ENCODE measurements at places on chromosomes 5 and 9.

- DNase-seq = no peak
These were observed 99.0 kb downstream of the TRIM36 start for GRCh38 chr5:115070737-115071136.

DNA sequence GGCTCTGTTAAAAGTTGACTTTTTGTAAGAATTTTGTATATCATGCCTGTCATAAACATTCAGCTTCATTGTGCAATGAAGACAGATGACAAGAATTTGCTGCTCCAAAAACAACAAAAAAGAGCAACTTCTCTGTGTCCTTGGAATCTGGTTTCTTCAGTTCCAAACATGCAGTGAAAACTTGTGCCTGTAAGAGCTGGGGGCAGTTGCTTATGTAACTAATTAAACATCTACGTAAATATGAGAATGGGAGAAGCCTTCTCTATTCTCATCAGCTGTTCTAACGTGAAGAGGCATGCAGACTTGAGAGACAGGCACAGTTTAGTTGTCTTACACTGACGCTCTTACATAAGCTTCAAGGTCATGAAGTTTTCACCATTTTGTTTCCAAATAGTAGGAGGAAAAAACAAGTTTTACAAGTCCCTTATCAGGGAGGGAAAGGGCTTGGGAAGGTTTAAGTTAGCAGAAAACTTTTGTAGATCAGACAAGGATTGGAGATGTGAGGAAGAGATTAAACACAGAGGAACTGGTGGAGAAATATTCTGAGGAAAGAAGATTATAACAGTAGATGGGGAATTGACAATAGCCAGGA lies 170.4 kb downstream of the RFK start:
- no peak for DNase-seq

- no peak for DNase-seq
These were observed 79.3 kb upstream of the ZNF618 start for GRCh38 chr9:113796646-113797426.

GRCh38 chr9:88775559-88775958 lies 215.7 kb upstream of the S1PR3 start:
- DNase-seq = no peak

DNA sequence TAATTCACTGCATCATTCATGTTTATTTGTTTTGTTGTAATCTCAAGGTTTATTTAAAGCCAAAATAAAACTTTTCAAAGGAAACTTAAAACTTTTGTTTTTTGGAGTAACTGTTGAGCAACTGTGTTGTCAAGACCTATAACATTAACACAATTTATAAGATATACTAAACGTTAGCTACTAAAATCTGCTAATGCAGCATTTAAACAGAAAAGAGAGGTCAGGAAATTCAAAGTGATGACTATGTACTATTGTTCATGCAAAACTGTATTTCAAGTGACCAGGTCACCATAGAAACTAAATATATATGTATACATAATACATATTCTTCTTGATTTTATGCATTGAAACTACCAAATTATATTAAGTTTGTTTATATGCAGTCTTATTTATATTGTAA lies 1740.9 kb downstream of the EFNA5 start:
- no peak for DNase-seq

DNA sequence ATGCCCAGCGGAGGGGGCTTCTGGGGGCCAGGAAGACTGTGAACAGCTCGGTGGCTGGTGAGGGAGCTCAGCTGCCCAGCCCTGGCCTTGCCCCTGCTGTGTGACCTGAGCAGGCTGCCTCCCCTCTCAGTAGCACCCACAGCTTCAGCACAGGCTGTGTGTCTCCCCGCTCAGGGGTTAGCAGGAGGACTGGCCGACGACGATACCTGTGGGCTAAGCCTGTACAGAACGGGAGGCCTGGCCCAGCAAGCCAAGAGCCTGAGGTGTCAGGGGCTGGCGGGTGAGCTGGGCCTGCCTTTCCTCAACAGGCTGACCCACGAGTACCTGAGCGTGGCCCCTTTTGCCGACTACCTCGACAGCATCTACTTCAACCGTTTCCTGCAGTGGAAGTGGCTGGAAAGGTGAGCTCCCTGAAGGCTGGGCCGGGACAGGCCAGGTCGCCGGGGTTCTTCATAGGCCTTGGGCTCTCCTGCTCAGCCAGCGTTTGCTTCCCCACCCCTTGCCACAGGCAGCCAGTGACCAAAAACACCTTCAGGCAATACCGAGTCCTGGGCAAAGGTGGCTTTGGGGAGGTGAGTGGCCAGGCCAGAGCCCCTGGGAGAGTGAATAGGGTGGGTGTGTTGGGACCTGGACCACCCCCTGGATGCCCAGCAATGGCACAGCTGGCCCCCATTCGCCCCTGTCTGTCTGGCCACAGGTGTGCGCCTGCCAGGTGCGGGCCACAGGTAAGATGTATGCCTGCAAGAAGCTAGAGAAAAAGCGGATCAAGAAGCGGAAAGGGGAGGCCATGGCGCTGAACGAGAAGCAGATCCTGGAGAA lies 6.6 kb downstream of the GRK6 start:
- DNase-seq = no peak

GRCh38 chr9:86486891-86487837 lies 133.0 kb upstream of the TUT7 start:
- no peak for DNase-seq

GRCh38 chr5:140116716-140117115 lies 2.8 kb downstream of the PURA start:
- no peak for DNase-seq

- DNase-seq = no peak
These were observed 253.7 kb downstream of the EPB41L4A start for GRCh38 chr5:112165399-112165798.

DNA sequence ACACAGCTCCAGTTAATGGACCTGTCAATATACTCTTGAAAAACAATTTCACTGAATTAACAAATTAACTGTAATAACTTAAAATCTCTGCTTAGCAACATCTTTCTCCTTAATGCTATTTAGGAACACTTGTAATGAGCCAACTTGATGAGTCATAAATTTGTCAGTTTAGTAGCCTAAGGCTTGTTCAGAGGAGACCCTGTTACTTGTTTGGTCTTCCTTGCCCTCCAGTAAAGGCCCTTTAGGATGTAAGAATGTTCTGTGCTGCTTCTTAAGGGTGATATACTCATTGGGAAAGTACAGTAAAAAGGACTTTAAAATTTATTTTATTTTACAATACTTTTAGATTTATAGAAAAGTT lies 11.4 kb upstream of the MATR3 start:
- DNase-seq = no peak

- DNase-seq = no peak
These were observed 7.7 kb upstream of the OCLN start for GRCh38 chr5:69484891-69485290.

DNA sequence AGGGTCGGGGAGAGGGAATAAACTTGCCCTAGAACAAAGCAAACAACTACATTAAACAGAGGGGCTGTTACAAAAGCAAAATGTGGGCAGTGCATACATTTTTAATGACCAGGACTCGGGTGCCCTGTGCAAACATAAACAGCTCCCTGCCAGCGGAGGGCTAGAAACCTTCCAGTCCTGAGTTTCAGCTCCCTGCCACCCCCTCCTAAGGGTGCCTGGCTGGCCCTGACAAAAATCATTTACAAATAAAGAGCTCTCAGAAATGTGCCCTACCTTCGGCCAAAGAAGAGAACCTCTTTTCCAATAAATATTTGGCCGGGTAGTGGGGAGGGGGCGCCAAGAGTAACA lies 29.5 kb downstream of the FOXD1 start:
- DNase-seq = no peak

- no peak for DNase-seq
These were observed 29.0 kb upstream of the CCNJL start for GRCh38 chr5:160341309-160341870.

DNA sequence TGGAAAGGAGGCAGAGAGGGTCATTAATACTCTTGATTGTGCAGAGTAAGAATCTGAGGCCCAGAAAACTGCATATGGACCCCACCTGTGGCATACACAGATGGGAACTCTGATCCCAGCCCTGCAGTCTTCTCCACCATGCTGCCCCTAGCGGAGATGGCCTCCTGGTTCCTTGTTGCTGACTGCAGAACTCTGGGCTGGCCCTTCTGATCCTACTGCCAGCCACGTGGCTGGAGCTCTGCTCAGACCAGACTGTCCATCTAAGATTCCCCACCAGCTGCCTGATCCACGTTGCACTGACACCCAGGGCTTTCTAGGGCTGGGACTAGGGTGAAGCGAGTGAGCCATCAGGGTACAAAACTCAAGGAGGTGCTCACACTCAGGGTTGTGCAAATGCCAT lies 245.7 kb upstream of the NR4A3 start:
- no peak for DNase-seq

GRCh38 chr9:112130347-112130746 lies 44.8 kb downstream of the SUSD1 start:
- DNase-seq = no peak

DNA sequence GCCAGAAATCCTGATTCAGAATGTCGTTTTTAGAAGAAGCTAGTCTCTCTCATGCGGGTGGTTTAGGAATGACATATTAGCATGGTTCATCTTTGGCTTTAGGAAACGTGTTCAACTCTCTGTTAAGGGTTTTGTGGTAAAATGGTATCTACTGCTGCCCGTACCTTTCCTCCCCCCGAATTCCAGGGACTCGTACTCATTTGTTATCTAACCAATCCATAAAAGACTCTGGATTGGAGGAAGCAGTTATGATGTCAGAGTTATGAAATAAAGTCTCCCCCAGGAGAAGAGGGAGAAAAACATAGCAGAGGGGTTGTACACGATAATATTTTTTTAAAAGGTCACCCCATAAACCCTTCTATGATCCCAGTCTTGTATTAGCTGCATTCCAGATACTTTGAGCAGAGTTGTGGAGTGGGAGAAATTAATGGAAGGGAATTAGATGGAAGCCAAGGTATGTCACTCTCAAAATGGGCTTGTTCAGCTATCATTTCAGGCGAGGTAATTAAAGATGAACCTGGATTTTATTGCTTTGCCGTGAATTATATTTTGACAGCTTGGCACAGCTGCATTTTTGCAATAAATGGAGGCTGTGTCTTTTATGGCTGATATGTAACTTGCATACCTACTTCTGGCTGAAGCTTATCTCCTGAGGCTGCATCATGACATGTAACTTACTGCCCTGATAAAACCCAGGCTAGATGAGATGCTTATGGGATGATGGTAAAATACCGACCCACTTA lies 31.3 kb downstream of the RAI14 start:
- no peak for DNase-seq

DNA sequence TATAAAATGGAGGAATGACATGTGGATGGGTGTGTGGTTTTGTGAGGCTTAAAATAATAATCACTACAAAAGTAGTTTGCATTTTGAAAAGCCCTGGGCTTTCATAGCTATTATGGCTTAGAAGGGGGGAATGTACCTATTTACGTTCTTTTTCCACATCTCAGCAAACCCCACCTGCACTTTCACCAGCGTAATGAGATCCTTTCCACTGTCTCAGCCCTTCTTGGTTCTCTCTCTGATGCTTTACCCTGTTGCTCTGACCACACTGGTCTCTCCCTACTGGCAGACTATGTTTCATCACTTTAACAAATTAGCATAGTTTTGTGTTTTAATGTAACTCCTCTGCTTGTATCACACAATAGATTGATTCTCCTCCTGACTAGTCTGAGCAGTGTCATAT lies 234.6 kb downstream of the DMRT2 start:
- no peak for DNase-seq

- DNase-seq = no peak
These were observed 102.0 kb upstream of the ADAMTS19 start for GRCh38 chr5:129358069-129358468.

DNA sequence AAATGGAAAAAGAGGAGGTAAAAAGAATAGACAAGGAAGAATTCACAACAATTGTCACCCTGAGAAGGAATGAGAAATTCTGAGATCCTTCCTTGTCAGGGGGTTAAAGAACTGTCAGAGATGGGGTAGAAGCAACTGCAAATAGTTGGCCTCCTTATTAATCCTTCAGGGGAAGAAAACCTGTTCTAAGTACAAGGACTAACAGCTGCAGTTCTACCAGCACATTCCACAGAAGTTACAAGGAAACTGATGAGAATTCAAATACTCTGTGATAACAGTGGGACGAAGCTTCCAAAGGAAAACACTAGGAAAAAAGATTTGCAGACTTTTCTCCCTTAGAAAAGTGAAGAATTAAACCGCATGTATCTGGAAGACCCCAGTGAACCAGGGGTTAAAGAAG lies 93.7 kb downstream of the OR2K2 start:
- no peak for DNase-seq

DNA sequence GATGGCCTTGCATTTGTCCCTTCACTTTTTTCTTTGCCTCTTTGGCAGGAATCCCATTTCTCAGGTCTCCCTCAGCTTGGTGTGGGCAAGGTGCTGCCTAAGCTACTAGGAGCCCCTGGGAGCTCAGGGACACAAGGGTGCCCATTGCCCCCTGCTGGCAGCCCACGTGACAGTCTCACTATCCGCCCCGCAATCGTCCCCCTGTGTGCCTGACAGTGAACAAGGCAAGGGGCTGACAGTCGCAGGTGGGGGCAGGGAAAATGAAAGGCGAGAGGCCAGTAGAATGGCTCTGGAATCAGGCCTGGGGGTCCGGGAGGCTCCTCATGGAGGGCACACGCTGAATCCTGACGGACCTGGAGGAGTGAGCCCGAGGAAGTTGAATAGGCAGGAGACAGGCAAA lies 2.0 kb upstream of the PCDH12 start:
- no peak for DNase-seq

DNA sequence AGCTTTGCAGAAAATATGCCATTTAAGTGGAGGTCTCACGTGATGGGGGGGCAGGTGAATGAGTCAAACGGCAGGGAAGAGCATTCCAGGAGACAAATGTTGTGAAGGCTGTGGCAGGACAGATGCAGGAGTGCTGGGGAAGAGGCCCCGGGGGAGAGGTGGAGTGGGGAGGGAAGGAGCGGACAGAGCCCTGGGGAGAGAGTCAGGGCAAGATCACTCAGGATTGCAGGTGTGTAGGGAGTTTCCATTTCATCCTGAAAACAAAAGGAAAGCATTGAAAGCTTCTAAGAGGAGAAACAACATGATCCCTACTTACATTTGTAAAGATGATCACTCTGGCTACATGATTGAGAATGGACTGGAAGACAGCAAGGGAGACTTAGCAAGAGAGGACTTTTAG lies 323.3 kb downstream of the ASTN2 start:
- no peak for DNase-seq

DNA sequence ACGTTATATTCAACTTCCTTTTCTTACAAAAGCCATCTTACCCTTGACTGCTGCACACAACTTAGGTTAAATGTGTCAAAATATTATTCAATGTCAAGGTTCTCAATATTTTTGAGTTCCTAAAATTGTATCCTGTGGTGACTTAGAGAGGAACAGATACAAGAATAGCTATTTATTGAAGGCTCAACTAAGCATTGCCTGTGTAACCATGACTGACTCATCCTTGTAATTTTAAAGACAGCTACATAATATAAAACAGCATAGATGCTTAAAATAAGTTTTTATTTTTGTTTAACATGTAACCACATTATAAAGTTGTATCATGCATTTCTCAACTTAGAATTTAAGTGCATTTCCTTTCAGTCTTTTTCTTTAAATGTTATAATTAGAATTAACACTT lies 312.9 kb upstream of the RGMB start:
- DNase-seq = no peak

DNA sequence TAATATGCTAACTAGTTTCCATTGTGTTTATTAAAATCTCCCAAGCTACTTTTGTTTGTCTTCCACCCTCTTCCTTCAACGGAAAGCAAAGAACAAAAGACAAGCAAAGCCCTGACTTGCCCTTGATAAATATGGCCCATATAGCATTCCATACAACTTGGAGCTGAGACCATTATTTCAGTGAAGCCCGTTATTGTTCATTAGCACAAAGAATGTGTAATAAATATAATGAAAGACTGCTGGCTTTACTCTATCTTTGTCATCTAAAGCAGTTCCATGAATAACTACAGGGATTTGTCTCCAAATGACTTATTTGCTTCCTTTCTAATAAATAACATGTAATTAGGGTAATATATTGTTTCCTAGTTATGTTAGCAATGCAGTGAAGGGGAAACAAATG lies 270.7 kb upstream of the TLE4 start:
- no peak for DNase-seq

All from NK-92 treated with Interleukin-12 subunit alpha and Interleukin-12 subunit beta, amount 100 ng/mL, for 24 hours (cell line).